ENCODE measurements at places on chromosomes 2 and 18.

- DNase-seq: no peak
These were observed 3.6 kb downstream of the WDR43 start for GRCh38 chr2:28898048-28898447.

DNA sequence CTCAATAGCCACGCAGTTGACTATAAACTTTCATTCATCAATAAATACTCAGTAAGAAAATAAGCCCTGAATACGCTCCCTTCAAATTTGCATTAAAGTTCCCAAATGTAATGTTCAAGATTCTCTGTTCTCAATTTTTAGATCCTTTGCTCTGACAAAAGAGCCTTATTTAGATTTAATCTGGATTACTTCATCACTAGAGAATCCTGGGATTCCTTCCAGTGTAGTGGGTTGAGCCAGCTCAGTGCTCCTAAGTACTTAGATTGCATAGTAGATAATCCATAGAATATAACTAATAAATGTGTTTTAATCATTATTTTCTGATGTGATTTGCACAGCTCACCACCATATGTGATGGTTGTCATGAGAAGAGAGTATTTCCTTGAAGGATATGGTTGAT, 1286.2 kb downstream of the SUCLG1 start:
- DNase-seq: no peak

GRCh38 chr2:170155022-170155722, 22.8 kb upstream of the MYO3B start:
- no peak for DNase-seq

DNA sequence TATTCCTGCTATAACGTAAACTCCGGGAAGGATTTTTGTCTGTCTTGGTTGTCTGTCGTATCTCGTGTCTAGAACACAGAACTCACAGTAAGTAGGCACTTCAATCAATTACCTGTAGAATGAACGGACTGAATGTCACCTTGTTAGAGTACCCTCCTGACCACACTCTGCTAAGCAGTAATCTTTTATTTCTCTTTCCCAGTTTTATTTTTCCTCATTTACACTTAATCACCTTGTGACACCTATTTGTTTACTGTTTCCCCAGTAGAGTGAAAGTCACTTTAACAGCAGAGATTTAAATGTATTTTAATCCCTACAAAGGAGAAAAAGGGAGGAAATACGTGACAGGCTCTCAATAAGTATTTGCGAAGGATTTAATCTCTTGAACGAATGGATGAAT, 514 bp upstream of the EPB41L5 start:
- no peak for DNase-seq

GRCh38 chr2:18520451-18521425, 39.7 kb downstream of the RDH14 start:
- DNase-seq: peak; percentile 61

- DNase-seq: no peak
These were observed 92.9 kb upstream of the CSRNP3 start for GRCh38 chr2:165376571-165376975.

GRCh38 chr2:175366815-175367214, 185.3 kb upstream of the ATP5MC3 start:
- DNase-seq: no peak

DNA sequence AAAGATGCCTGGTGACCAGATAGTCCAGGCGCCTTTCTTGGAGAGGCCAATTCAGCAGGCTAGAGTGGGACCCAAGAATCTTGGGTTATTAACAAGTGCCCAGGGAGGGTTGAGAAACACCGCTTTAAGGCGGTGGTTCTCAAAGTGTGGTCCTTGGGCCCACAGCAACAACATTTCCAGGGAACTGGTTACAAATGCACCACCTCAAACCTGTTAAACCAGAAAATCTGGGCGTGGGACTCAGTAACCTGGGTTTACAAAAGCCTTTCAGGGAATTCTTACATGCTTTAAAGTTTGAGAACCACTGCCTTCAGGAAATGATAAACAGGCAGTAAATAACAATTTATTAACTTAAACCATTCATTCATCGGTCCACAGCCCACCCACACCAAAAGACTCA, 92.5 kb downstream of the SP3 start:
- no peak for DNase-seq

- DNase-seq: no peak
These were observed 16.9 kb upstream of the CYBRD1 start for GRCh38 chr2:171505374-171505773.

DNA sequence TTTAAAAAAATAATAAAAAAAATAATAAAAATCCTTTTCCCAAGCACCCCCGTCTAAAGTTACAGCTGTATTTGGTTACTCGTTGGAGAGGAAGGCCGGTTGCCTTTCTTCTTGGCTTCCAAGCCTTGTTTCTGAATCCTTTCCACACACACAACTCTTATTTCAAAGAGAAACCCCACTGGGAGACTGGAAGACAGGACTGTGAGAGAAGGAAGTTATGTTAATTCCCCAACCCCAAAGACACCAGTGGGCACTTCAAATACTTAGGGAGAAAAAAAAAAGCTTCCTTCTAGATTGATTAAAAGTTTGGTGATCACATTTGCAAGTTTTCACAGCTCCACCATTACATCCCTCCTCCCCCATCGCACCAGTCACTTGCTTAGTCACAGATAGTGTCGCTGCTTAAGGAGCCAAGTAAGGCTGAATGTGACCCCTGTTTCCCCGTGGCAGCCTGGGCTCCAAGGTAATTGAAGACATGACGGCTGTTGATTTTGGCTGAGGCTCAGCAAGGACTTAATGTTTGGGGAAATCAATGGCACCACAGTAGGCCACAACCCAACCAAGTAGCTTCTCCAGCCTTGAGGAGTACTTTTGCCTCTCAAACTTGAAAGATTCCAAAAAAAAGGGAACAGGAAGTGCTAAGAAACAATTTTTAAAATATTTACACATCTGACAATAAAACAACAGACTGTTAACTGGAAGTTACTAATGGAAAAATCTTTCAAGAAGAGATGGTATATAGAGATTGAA, 40.8 kb upstream of the FRZB start:
- no peak for DNase-seq

DNA sequence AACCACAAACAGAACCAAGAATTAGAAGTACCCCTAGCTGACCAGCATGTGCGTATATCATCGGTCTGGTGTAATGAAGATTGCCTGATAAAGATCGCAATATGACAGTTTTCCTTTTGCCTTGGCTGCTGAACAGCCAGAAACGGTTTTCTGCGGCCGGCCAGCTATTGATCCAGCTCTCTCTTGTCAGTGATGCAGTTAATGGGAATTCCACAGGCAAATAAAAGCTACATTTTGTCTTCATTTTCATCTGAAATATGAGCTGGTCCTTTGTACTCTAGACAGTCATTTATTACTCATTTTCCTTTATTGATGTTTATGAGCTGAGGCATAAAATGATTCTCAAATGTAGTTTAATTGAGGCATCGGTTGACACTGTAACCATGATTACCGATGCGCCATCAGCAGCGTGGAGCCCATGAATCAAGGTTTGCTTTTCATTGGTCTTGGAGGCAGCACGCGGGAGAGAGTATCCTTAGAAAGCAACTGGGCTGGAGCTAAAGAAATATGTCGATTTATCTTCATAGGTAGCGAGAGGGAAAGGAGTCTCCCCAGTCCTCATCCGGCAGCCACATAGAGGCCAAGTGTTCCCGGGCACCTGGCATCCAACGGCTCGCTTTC, 535.2 kb downstream of the GALR1 start:
- no peak for DNase-seq

- no peak for DNase-seq
These were observed 32.4 kb upstream of the VIT start for GRCh38 chr2:36663851-36664695.

DNA sequence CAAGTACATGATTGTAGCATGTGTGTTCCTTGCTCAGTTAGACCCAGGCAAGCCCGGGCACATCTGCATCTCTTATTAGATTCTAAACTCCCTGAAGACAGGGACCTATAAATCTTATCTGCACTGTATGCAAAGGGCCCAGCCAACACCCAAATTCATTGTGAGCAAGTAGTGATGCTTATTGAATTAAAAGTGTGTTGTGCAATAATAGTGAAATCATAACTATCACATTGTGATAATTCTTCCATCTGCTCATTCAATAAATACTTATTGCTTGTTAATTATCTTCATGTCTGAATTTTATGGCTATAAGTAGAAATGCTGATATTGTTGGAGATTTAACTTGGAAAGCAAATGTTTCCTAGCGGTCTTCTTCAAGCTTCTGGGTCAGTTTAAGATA, 387.5 kb downstream of the SLC4A3 start:
- DNase-seq: no peak

- DNase-seq: no peak
These were observed 249.8 kb downstream of the TXNL1 start for GRCh38 chr18:56388571-56388970.

- DNase-seq: no peak
These were observed 58.4 kb upstream of the ITGB6 start for GRCh38 chr2:160258492-160258805.

GRCh38 chr18:35201256-35201931, 39.4 kb upstream of the ZNF397 start:
- DNase-seq: no peak

GRCh38 chr2:42830922-42831574, 38.7 kb upstream of the HAAO start:
- DNase-seq: no peak

- no peak for DNase-seq
These were observed 146.9 kb upstream of the TPO start for GRCh38 chr2:1266351-1266750.

- DNase-seq: no peak
These were observed 136.2 kb downstream of the PXDN start for GRCh38 chr2:1607971-1608688.

GRCh38 chr18:75253784-75254183, 43.2 kb downstream of the TSHZ1 start:
- DNase-seq: no peak

- DNase-seq: no peak
These were observed 61.9 kb downstream of the ZNF516 start for GRCh38 chr18:76432970-76433767.

GRCh38 chr2:54456612-54457322, 640 bp downstream of the SPTBN1 start:
- no peak for DNase-seq

GRCh38 chr2:239647052-239647819, 246.4 kb upstream of the HDAC4 start:
- no peak for DNase-seq

GRCh38 chr2:157287160-157287559, 29.7 kb downstream of the GALNT5 start:
- DNase-seq: no peak

All from stimulated activated CD8-positive, alpha-beta memory T cell treated with anti-CD3 and anti-CD28 coated beads, Interleukin-7, amount 100 ng/mL, for 1 hour (primary cell).